ENCODE measurements at places on chromosomes 2 and 18. TPM values are rescaled to one million over a fixed set of nuclear protein-coding genes. Genes with fewer than 3 reads are reported as not detected.

DNA sequence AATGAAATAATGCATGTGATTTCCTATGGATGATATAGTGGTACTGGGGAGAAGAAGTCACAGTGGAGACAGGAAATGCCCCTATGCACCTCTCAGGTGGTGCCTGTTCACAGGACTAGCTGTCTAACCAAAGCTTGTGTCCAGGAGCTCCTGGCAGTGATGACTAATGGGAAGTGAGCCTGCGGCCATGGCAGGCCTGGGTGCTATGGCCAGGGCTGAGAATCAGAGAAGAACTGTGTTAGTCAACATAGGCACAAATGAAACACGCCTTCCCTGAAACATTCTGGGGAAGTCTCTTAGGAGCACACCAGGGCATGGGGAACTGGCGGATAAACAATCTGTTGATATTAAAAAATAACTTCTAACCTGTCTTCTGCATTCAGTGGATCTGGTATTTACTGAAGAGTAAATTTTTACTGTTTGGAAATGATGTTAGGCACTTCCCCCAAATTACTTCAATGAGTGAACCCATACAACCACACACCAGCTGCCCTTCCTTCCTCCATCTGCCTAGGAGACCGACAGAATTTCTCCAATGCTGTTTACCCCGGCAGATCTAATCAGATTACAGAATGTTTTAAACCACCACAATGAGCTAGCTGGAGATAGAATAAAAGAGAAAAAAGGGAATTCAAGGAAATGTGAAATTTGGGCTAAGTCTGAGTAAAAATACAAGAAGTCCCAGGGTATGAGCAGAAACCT is 67.4 kb downstream of the MEP1B start:
- no peak for DNase-seq
- no peak overlapping the region for H3K27ac ChIP-seq
- H3K4me3 ChIP-seq = no peak overlapping the region
- H3K36me3 ChIP-seq = no peaks in the 10 kb centered on the region
- H3K4me1 ChIP-seq = no peaks in the 10 kb centered on the region
- H3K27me3 ChIP-seq = no peaks in the 10 kb centered on the region

- no peaks in the 10 kb centered on the region for H3K4me1 ChIP-seq
- no peaks in the 10 kb centered on the region for H3K36me3 ChIP-seq
- DNase-seq = no peak
- H3K27me3 ChIP-seq = no peaks in the 10 kb centered on the region
- H3K4me3 ChIP-seq = no peak overlapping the region
Observed at GRCh38 chr2:190156530-190157212, 94.1 kb upstream of the MSTN start.

- peak; percentile 81 for DNase-seq
- H3K4me3 ChIP-seq = peak within 1 kb of the TSS; percentile 68
- H3K36me3 ChIP-seq = no peaks in the 10 kb centered on the region
- H3K27me3 ChIP-seq = no peaks in the 10 kb centered on the region
- peak within 1 kb of the TSS; percentile 95 for H3K27ac ChIP-seq
Observed at GRCh38 chr2:32946314-32947075, at the start of gene LTBP1. TSS of gene LTBP1 (plus strand) at chr2:32946953. CDS start at chr2:32947325, 372 bp downstream.

GRCh38 chr2:200650195-200650594 is 64.4 kb downstream of the AOX1 start:
- H3K36me3 ChIP-seq = peaks cover 3% of the 10 kb centered on the region
- no peak overlapping the region for H3K4me3 ChIP-seq
- H3K27ac ChIP-seq = no peak overlapping the region

DNA sequence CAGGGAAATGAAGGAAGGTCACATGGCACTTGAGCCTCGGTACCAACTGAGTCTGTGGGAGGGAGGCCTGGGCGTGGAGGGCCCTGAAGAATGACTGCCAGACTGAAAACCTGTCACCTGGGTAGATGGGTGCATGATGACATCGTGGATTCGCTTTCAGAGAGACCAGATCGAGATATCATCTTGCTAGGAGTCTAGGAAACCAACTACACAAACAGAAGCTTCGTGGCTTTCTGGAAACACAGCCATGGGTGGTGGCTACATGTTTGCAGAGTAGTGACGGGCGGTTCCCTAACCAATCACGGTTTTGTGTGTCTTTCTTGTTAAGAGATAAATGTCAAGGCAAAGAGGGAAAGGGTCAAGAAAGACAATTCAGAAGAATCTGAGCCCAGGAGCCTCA is 155.0 kb downstream of the EIPR1 start:
- no peaks in the 10 kb centered on the region for H3K27me3 ChIP-seq
- H3K4me3 ChIP-seq = no peak overlapping the region
- no peaks in the 10 kb centered on the region for H3K36me3 ChIP-seq
- no peaks in the 10 kb centered on the region for H3K4me1 ChIP-seq
- no peak overlapping the region for H3K27ac ChIP-seq
- no peak for DNase-seq

GRCh38 chr2:145957929-145958328 is 1438.0 kb upstream of the ZEB2 start:
- H3K27me3 ChIP-seq = no peaks in the 10 kb centered on the region
- H3K4me3 ChIP-seq = no peak overlapping the region
- H3K27ac ChIP-seq = no peak overlapping the region

DNA sequence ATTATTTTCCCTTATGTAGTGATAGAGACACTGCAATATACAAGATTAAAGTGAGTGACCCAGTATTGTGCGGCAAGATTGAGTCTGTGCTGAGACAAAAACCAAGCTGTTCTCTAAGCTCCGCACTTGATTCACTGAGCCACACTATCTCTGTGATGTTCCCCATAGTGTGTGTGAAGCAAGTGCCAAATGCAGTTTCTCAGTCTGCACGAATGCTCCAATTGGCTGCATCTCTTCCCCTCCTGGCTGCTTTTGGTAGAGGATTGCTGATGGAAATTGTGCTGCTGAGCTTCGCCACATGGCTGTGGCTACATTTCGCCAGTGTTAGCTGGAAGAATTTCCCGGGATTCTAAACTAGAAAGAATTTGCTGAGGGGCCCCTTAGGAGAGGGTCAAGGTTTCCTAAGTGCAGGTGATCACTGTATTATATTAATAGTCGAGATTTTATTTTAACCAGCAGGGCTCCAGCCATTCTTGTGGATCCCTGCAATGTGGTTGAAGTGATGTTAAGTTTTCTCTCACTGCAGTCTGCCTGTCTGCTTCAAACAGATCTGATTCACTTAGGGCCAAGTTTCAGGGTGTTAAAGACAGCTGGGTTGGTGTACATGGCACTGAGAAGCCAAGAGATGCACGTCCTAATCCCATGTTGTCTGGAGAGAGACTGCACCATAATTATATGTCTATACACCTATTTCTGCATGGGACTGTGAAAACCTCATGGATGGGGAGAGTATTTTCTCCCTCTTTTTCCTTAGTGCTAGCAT is 317.2 kb downstream of the DCC start:
- no peaks in the 10 kb centered on the region for H3K36me3 ChIP-seq
- no peak overlapping the region for H3K4me3 ChIP-seq
- no peaks in the 10 kb centered on the region for H3K27me3 ChIP-seq
- H3K4me1 ChIP-seq = no peaks in the 10 kb centered on the region
- no peak overlapping the region for H3K27ac ChIP-seq
- peak; percentile 72 for DNase-seq

DNA sequence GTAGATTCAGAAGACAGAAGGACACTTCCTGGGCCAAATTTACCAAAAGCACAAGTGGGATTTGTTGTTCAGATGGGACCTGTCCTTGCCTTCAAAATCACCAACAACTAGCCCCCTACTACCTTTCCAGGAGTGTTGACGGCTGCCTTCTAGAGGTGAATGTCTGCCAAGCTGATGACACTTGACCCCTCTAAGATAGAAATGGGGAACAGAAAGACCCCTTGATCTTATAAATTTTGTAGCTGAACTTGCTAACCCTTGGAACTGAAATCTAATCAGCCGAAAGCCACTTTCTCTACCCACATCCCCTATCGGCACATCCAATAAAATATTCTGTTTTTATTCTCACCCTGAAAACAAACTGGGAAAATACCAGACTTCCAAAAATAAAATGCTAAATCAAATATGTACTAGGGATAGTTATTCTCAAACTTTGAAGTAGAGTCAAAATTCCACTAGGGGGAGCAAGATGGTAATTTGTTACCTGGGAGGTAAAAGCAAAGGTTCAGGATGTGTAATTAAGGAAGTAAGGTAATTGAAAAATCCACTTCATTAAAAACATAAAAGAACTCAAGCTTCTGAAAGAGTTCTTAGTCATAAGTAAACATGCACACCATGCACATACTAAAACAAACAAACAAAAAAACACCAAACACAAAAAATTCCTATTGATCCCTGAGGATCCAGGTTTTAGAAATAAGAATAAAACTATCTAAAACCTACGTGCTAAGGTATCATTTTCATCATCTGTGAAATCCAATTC is 119.2 kb downstream of the ANKRD44 start:
- H3K27ac ChIP-seq = no peak overlapping the region
- H3K36me3 ChIP-seq = no peaks in the 10 kb centered on the region
- no peak for DNase-seq
- no peaks in the 10 kb centered on the region for H3K27me3 ChIP-seq

- H3K4me3 ChIP-seq = no peak overlapping the region
- no peak for DNase-seq
- H3K27me3 ChIP-seq = no peaks in the 10 kb centered on the region
Observed at GRCh38 chr18:43004421-43004820, 111.1 kb downstream of the RIT2 start.

- H3K27ac ChIP-seq = peak overlapping the region; percentile 95
- H3K36me3 ChIP-seq = no peaks in the 10 kb centered on the region
- H3K4me3 ChIP-seq = peak overlapping the region; percentile 72
- no peaks in the 10 kb centered on the region for H3K27me3 ChIP-seq
- no peak for DNase-seq
Observed at GRCh38 chr2:191845248-191845715, 1.6 kb downstream of the CAVIN2 start.

- no peak overlapping the region for H3K4me3 ChIP-seq
- no peaks in the 10 kb centered on the region for H3K27me3 ChIP-seq
- no peaks in the 10 kb centered on the region for H3K36me3 ChIP-seq
- DNase-seq = no peak
- peak overlapping the region; percentile 41 for H3K27ac ChIP-seq
Observed at GRCh38 chr2:84846741-84847142, 34.1 kb downstream of the TRABD2A start.

DNA sequence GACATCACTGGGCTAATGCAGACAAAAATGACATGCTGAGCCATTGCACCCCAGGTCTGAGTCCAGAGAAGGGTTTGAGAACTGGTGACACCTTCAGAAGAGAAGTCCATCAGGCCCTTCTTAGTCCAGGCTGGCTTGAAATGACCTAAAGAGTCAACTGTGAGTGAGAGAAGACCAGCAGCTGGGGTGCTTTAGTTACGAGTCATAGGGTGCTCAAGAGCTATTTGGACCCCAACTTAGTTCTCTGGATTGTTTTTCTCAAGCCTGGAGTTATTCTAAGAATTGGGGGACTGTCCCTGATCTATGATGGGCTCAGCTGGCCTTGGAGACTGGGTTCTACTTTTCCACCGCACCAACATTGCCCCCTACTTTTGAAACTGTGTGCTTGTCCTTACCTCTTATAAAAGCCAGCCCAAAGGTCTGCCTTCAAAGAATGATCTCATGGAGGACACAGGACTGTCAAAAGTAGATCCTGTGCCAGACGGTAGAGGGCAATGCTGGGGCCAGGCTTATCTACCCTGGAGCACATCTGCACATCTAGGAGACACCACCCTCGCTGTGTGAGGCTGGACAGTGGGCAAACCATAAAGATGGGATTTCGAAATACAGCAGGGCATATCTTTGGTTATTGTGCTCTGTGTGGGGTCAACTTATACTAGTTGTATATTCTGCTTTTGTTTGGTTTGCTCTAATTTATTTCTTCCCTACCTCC is 333.0 kb upstream of the SLC14A2 start:
- no peak overlapping the region for H3K27ac ChIP-seq
- H3K27me3 ChIP-seq = no peaks in the 10 kb centered on the region
- no peak overlapping the region for H3K4me3 ChIP-seq
- H3K4me1 ChIP-seq = no peaks in the 10 kb centered on the region

DNA sequence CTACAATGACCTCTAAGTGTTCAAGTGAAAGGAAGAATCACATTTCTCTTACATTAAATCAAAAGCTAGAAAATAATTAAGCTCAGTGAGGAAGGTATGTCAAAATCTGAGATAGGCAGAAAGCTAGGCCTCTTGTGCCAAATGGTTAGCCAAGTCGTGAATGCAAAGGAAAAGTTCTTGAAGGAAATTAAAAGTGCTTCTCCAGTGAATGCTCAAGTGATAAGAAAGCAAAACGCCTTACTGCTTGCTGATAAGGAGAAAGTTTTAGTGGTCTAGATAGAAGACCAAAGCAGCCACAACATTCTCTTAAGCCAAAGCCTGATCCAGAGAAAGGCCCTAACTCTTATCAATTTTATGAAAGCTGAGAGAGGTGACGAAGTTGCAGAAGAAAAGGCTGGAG is 932.3 kb upstream of the ACVR2A start:
- DNase-seq = no peak
- H3K27me3 ChIP-seq = no peaks in the 10 kb centered on the region
- H3K4me1 ChIP-seq = no peaks in the 10 kb centered on the region
- no peaks in the 10 kb centered on the region for H3K36me3 ChIP-seq
- H3K27ac ChIP-seq = no peak overlapping the region
- no peak overlapping the region for H3K4me3 ChIP-seq

DNA sequence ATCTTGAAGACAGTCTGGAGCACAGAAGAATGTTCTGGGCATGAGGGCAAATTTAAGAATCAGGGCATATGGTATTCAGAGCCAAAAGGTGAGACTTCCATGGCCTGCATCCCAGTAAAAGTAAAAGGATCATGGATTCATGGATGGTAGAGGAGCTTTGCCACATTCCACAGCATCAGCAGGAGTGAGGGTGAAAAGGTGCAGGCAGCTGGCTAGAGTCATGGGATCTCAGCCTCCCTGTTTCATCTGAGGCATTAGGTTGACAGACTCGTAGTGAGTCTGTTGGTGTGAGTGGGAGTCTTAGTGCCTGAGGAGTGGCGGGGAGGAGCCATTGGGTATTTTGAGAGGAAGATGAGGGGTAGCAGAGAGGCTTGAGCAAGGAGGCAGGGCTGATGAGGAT is 301.6 kb downstream of the CYP26B1 start:
- DNase-seq = no peak
- H3K36me3 ChIP-seq = no peaks in the 10 kb centered on the region
- H3K27ac ChIP-seq = no peak overlapping the region
- no peak overlapping the region for H3K4me3 ChIP-seq

- no peak overlapping the region for H3K4me3 ChIP-seq
- H3K4me1 ChIP-seq = no peaks in the 10 kb centered on the region
- DNase-seq = no peak
- H3K27ac ChIP-seq = no peak overlapping the region
Observed at GRCh38 chr2:164823126-164823525, 18.5 kb downstream of the COBLL1 start.

- no peaks in the 10 kb centered on the region for H3K27me3 ChIP-seq
- no peaks in the 10 kb centered on the region for H3K4me1 ChIP-seq
- no peak overlapping the region for H3K27ac ChIP-seq
- DNase-seq = no peak
- H3K36me3 ChIP-seq = peaks cover 5% of the 10 kb centered on the region
Observed at GRCh38 chr2:195741191-195741590, 84.2 kb downstream of the SLC39A10 start.

Gene MRO
- 0.20 TPM for total RNA-seq

Gene CGREF1
- 0.89 TPM for total RNA-seq

Gene BUB1
- 12.4 TPM for total RNA-seq

Gene PROKR1
- not detected for total RNA-seq

Gene DUSP2
- 7.3 TPM for total RNA-seq

Gene KCNJ3
- 0.31 TPM for total RNA-seq

Gene CYTIP
- 37.4 TPM for total RNA-seq

Gene EGR4
- not detected for total RNA-seq

Gene AKAIN1
- total RNA-seq = not detected

Gene CCNT2
- 33.3 TPM for total RNA-seq

Gene SPRED2
- 36.4 TPM for total RNA-seq

Data from lung (tissue), 17 donors.